BE2C (cell line): ENCODE measurements at places on chromosomes 16 and 17.

DNA sequence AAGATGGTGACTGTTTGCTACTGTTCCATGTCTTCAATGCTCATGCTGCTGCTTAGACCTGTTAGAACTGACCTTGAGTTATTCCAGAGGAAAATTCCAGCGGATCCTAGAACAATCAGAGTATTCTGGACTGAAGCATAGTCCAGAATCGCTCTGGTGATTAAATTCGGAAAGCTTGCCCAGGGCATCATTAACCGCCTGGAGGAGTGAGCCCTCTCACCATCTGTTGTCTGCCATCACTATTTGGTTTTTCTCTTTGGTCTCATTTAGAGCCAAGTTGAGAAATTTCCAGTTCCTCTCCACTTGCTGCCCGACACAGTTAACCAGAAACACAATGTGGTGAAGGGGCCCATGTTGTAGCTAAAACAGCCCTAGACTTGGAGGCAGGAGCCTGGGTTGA, 104.1 kb downstream of the BMERB1 start:
- DNase-seq: no peak

GRCh38 chr16:75222271-75222783, 3.5 kb downstream of the CTRB1 start:
- no peak for DNase-seq

DNA sequence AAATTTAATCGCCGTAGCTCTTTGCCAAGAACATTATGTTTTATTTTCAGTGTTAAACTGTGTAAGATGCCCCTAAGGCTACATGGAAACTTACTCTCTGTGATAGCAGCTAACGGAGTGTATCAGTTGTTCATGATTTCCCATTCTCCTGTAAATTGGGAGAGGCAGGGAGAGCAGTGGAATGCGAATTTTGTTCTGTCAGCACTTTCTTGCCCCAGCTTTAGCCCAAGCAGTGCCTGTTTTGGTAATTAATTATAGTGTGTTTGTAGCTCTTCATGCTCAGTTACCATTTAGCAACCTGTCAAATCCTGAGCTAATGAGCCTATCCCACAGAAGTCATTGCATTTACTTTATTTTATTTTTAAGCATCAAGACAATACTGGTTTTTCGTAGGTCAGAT, 475.1 kb upstream of the RBFOX1 start:
- DNase-seq: no peak

- DNase-seq: no peak
Observed at GRCh38 chr17:37813751-37814150, 68.9 kb upstream of the HNF1B start.

DNA sequence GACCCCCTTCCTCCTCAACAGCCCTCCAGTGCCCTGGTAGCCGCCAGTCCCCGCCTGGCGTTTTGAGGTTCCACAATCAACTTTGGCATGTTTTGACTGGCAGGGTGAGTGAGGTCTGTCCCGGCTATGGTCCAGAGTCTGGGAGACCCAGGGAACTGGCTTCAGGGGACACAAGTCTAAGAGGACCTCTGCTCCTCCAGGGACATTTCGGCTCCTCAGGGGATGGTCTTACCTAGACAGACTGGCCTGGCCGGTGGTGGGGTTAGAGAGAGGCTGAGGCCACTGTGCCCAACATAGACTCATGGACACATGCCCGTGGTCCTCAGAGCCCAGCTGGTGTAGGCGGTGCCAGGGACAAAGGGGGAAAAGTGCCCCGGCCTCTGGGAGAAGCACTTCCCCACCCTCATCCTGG, 2.2 kb downstream of the TMC8 start:
- DNase-seq: no peak

GRCh38 chr17:31096106-31096436, 1.3 kb downstream of the NF1 start:
- no peak for DNase-seq

DNA sequence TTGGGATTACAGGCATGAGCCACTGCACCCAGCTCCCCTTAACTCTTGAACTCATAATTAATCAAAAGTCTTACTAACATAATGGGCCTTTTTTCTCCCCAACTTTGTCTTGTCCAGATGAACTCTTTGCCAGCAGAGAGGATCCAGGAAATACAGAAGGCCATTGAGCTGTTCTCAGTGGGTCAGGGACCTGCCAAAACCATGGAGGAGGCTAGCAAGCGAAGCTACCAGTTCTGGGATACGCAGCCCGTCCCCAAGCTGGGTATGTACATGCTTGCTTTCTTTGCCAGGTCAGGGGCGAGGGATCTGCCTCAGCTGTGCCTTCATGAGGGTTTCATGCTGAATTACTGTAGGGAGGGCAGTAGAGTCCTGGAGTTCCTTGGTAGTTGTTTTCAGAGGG, 25.3 kb downstream of the NMT1 start:
- DNase-seq: no peak

- no peak for DNase-seq
Observed at GRCh38 chr17:1481736-1482135, 10.8 kb downstream of the MYO1C start.

GRCh38 chr16:1666316-1666715, 11.8 kb upstream of the JPT2 start:
- DNase-seq: no peak

- no peak for DNase-seq
Observed at GRCh38 chr16:8087597-8088289, 502.6 kb downstream of the TMEM114 start.

- peak; percentile 74 for DNase-seq
Observed at GRCh38 chr17:76585649-76586593, at the start of gene ST6GALNAC2. Gene ST6GALNAC2, minus strand, starts transcription at chr17:76585860. Its CDS starts 52 bp downstream, at chr17:76585808.

DNA sequence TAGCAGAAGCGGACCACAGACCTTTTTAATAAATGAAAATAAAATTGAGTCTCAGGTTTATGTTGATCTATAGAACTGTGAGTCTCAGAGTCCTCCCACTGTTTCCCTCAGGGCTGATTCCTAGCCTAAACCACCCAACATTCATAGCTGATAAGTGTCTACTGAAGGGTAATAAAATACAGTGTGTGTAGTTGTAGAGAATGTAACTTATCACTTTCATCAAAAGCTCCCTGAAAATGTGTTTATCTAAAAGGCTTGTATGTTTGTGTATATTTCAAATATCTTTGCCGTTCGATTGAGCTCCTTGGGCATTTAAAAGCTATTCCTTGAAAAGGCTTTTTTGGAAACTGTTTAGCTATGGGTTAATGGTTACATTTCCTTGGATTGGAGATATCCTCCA, 740.3 kb upstream of the SOX9 start:
- no peak for DNase-seq

- no peak for DNase-seq
Observed at GRCh38 chr16:63655846-63656245, 1466.0 kb downstream of the CDH11 start.

DNA sequence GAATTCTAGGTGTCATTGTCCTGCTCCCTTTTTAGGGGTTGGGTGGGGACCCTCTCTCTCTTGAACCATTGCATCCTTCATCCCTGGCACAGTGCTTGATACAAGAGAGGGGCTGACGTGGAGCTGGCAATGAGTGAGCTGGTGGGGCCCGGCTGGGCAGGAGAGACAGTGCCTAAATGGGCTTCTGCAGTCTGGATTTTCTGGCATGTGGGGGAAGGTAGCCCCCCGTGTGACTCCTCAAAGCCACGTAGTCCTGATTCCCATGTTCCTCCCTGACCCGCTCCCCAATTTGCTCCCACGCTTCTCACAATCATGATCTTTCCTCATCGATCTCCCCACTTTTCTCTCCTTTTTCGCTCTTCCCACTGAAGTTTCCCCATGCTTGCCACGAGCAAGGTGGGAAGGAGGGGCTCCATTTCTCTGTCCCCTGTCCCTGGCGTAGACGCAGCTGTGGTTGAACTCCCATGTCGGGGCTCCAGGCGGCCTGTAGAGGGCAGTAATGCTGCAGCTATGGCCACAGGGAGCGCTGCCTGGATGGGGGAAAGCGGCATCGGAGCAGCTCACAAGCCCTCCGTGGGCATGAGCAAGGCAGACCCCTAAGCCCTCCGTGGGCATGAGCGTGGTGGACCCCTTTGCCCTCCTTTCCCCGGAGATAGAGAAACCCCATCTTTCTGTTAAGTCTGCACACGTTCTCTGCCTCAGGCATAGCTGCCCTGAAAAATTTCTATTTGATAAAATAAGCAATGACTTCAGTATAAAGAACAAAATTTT, 47.5 kb downstream of the HAPSTR1 start:
- peak; percentile 86 for DNase-seq

DNA sequence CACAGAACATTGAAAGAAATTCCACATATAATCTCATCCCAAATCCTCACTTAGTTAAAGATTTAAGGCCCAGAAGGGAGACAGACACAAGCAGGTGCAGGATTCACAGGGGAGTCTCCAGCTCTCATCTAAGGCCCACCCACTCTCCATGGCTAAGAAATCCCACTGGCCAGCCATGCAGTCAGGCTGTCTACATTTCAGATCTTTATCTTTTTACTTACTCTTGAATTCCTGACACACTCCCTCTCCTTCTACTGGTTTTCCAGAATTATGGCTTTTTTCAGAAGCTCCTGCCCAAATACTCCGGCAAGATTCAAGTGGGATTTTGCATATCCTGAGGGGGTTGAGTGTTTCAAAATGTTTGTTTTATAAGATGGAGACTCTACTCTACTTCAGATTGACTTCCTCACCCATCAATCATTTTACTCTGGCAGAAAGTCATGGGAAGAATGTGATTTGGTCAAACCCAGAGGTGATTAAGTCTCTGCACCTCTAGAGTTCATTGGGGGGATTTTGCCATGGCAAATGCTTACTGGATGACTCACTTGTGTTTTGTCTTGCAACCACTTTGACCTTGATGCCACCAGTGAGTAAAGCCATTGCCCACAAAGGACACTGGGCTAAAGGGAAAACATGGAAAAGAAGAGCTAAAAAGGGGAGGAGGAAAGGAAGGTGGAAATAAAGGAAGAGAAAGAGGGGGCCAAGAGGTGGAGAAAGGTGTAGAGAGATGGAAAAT, 688.8 kb upstream of the SALL1 start:
- DNase-seq: no peak

GRCh38 chr16:87635541-87636049, 33.3 kb downstream of the JPH3 start:
- DNase-seq: peak; percentile 81

DNA sequence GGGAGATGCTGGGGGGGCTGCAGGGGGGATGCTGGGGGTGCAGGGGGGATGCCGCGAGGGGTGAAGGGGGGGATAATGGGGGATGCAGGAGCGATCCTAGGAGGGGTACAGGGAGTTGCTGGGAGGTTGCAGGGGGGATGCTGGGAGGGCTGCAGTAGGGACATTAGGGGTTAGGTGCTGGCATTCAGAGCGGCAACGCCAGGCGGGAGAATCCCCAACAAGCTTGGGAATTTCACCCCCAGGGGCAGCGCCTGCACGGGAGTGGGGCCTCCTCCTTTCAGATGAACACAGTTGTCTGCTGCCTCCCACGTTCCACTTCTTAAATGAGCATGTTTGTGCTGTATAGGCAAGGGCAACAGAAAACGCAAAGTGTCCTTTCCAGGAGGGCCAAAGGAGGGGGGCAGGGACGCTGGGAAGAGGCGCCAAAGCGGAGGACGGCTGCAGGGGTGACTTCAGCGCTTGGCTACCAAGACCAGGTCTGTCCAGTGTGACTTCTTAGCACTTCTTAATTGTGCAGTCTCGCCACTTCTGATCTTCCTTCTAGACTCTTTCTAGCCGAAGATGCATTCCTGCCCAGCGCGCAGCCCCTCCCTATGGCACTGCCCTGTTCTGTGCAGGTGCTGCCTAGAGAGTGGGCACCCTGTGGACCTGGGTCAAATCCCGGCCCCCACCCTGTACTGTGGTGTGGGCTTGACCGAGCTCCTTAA, 2.0 kb upstream of the SLC6A4 start:
- no peak for DNase-seq

DNA sequence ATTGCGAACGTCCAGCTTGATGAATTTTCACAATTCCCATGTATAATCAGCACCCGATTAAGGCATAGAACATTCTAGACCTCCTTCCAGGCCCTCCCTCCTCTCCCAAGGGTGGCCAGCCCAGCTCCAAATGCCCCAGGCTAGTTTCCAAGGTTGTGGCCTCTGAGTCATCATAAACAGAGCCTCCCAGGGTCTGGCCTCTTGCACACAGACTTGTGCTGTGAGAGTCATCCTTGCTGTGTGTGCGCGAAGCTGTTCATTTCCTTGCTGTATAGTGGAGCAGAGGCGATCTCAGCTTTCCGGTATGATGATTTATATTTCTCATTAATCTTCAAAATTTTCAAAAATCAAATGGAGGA, 20.5 kb upstream of the JPH3 start:
- peak; percentile 63 for DNase-seq

DNA sequence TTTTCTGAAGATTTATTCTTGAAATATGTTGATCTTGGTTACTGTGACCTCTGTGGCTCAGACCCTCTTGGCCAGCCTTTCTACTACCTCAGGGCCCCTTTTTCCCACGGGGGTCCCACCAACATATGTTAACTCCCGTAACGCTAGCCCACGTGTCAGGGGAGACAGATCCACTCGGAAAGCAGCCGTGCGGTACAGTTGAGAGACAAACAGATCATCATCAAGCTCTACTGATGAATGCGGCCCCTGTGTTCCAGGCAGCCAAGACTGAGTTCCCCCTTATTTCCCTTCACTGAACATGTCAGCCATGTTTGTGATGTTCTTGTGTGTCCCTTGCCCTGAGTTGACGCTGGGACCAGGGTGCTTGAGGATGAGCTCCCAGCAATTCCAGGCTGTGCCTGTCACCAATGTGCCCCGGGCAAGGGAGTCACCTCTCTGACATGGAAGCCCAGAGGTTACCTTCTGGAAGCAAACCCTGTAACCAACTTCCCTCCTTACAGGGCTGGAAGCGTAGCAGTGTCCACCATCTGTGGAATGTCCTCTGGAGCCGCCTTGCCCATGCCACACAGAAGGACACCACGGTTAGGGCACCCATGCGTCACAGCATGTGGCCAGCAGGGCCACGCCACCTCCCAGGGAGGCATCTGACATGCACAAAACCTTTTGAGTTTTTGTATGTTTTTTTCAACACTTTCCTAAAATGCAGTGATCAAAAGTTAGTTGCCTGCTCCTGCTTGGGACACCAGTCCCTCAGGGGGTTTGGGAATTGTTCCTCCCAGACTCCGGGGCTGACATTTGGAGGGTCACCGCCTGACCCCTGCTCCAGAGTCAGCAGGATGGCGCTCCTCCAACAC, 193.7 kb upstream of the CHMP6 start:
- no peak for DNase-seq

- no peak for DNase-seq
Observed at GRCh38 chr17:66088173-66088572, 103.8 kb downstream of the CEP112 start.

DNA sequence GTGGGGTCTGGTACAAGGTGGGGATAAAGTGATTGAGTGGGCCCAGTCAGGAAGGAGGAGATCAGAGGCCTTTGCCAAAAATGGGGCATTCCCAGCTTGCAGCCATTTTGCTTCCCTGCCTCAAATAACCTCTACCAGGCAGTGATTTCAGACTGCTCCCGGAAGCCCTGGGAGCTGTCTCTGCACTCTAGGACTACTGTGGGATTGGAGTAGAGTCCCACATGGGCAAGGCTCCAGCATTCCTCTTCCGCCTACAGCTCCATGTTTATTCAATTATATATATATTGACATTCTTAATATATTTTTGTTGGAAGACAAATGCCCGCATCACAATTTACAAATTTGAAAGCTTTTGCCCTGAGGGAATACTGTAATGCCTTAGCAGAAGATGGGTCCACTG, 13.5 kb downstream of the SUPT6H start:
- no peak for DNase-seq
